ENCODE measurements at places on chromosomes 2 and 18.

- DNase-seq: peak; percentile 69
These were observed 94.4 kb upstream of the ASAP2 start for GRCh38 chr2:9112079-9112721.

- DNase-seq: no peak
These were observed 3.9 kb downstream of the WIPF1 start for GRCh38 chr2:174593574-174594203.

DNA sequence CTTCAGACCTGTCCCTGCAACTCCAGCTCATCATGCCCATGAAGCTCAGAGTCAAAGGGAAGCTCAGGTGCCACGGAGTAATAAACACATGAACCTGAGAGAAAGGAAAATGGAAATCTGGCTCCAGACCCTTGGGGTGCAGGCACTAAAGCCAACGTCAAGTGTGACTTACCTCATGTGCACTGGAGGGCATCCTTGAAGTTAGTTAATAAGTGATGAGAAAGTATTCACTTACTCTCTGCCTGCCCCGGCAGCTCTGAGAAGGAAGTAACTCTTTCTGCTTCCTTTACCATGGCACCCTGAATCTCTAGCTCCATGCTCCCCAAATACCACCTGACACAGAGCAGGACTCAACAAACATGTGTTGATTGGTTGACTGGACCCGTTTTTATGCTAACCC, 21.4 kb upstream of the AGAP1 start:
- DNase-seq: no peak

DNA sequence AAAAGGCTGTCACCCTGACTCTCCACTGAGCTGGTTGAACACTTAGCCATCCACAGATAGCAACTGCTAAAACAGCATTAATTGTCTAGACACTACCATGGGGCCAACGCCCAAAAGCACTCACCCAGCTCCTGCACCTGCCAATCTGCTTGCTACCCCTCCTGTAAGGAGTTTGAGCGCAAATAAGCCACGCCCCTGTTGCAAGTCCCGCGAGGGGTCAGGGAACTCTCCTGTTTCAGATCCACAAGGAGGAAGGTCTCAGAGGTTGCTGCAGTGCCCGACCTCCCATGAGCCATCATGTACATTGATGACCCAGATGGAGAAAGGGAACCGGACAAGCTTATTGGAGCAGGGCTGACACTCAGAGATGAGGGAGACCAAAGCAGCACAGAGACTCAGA, 106.8 kb downstream of the ZNF516 start:
- no peak for DNase-seq

DNA sequence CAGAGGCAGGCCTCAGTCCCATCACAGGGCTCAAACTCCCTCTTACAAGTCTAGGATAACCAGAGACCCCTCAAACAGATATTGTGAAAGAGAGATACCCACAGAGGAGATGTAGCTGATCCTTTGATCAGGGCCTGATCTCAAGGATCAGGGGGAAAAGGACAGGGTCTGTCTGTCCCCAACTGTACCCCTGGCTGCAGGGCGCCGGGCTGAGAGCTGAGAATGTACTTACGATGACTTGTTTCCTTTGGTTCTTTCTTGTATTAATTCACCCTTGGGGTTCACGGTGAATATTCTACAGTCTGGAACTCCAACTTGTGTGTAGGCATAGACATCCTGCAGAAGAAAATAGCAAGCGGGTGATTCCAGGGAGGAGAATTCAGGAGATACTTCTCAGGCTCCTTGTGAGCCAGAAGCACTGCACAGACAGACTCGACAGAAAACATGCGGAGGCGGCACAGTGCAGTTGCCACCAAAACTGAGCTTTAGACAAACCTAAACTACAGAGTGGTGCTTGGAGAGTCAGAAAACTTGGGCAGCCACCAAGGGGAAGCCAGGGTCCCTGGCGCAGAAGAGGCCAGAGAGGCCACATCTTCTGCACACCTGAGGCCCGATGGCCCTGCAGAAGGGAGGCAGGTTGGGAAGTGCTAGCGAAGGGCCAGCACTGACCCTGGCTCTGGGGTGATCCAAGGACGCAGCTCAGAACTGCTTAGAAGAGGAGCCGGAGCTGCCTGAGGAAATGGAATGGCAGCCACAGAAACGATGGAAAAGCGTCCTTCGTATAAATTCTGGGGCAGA, 73.9 kb downstream of the EMILIN2 start:
- no peak for DNase-seq

DNA sequence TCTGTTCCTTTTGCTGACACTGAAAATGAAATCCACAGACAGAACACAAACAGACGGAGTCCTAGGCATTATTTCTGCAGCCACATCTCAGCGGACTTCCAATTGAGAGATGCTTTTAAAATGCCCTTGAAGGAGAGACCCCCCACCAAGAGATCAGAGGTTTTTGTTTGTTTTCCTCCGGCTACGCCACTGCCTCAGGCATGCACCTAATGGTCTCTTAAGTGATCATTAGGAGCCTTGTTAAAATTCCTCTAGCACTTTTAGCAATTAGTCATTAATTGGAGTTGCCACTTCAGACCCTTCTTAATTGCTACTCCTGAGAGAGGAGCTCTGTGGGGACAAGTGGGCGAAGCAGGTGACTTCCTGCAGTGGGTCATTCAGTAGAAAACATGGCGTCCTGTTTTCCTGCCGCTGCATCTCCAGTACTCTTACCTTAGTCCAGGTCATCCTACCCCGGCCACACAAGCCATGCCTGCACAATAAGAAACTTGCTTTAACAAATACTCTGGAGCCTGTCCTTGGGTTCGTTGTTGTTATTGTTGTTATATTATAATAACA, 257.7 kb upstream of the CHAC2 start:
- no peak for DNase-seq

GRCh38 chr2:48691935-48692691, 63.4 kb downstream of the LHCGR start:
- DNase-seq: no peak

DNA sequence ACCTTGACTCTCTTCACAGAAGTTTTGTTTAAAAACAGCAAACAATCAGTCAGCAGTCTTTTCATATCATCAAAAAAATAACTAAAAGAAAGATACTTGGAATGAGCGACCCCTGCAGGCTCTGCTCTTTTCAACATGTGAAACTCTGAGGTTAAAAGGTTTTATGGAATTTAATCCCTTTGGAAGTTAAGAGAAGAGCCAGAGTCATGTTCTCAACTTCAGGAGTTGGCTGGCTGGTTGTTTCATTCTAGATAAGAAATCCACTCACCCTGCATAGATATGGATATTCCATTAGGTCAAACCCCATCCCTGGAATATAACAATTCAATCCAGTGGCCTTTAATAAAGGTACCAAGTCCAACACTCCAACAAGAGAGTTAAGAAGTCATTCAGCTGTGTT, 115.6 kb upstream of the RMDN2 start:
- no peak for DNase-seq
